RWPE1 (cell line): ENCODE measurements at places on chromosomes 5 and 9.

GRCh38 chr5:2890011-2890410, 138.5 kb upstream of the IRX2 start:
- no peak for DNase-seq

DNA sequence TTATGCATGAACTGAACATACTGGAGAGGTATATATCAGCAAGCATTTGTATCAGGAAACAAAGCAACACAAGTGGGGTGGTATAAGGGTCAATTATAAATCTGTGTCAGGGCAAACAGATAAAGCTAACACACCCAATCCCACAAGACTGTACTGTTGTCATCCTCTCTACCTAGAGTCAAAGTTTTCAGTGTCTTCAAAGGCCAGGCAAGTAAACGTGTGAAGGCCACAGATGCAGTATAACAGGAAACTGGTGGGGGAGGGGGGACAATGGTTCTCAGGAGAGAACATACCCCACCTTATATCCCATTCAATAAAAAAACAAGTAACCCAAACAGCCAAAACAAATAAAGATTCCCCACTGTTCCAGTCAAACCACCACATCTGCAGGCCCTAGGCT, 22.1 kb downstream of the ELP1 start:
- no peak for DNase-seq

DNA sequence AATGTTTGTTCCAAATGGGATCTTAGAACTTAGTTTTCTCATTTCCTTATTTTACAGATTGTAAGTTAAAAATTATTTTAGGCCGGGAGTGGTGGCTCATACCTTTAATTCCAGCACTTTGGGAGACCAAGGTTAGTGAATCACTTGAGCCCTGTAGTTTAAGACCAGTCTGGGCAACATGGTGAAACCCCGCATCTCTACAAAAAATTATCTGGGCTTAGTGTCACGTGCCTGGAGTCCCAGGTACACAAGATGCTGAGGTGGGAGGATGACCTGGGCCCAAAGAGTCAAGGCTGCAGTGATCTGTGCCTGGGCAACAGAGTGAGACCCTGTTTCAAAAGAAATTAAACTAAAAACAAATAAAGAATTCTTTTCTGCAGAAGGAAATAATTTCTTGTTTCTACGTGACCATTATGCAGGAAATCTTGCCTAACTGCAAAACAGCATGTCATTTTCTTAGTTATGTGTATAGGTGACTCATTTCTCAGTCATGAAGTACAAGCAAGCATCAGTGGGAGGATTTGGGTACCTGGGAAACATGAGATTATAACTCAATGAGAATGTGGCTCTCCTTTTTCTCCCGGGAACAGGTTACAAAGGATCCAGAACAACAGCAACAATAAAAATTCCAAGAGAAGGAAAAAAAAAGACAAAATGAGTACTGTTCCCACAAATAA, 375.1 kb upstream of the ST8SIA4 start:
- peak; percentile 33 for DNase-seq

DNA sequence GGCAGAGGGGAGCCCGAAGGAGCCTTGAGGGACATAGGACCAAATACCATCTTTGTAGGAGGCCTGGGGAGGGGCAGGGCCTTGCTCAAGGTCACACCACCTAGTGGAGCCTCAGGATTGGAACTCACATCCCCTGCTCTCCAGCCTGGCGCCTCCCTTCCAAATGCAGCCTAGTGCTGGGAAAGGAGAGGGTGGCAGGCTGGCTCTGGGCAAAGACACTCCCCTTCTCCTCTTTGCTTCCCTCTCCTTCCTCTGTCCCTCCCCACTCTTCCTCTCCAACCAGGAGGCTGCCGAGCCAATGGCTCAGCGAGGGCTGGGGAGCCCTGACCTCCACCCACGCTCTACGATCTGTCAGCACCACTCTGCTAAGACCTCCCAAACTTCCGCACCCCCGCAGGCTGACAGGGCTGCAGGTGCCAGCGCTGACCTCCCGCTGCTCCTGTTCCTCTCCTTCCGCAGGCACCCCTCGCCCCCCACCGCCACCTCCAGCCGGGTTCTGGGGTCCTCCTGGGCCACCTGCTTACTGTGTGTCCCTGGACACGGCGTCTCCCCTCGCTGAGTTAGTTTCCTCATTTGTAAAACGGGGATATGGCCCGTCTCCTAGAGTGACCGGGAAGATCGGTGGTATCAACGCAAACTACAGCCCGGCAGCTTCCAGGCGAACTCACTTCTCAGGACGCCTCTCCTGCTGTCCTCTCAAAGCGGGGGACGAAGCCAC, 52.9 kb downstream of the C9orf50 start:
- DNase-seq, result no peak

DNA sequence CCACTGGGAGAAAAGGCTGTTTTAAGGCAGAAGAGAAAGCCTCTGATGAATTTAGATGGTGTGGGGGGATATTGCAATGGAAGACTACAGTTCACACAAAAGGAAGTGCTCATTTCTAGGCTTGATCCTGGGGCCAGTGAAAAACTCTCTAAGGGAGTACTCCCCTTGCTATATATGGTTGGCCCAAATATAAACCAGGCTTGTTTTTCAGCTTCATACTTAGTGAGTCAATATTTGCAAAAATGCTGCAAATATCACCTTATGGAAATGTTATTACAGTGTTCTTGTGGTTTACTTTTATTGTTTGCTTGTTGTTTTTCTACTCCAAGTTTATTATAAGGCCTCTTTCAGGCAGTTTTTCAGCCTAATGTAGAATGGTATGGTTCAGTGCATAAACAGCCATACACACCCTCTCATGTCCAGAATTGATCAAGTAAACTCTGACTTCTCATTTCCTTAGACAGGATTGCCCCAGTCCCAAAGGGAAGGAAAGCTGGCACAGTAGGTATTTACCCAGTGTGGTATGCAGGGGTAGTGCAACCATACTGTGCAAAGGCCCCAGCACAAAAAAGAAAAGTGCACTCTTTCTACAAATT, 115.1 kb downstream of the FEM1C start:
- DNase-seq, result no peak

GRCh38 chr9:113511047-113511521, 47.6 kb downstream of the RGS3 start:
- DNase-seq, result no peak

GRCh38 chr9:106025453-106025852, 331.1 kb downstream of the TMEM38B start:
- no peak for DNase-seq

GRCh38 chr9:77981332-77981731, 50.3 kb downstream of the GNAQ start:
- DNase-seq, result peak; percentile 69

DNA sequence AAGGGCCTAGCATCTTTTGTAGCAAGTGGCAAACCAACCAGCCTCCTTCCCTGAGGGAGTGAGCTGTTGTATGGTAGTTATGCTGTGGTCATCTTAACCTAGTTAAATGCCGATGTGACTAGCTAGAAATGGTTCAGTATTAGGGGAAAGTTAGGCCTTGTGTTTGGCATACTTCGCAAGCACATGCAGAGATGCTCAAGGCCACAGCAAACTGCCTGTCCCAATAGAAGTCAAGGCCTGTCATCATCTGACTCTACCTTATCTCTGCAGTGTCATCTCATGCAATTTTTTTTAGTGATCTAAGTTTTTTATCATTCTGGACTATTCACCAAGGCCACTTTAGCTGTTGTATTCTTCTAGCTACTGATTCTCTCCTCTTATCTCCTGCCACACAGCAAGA, 5.2 kb upstream of the EXOSC3 start:
- DNase-seq, result no peak

DNA sequence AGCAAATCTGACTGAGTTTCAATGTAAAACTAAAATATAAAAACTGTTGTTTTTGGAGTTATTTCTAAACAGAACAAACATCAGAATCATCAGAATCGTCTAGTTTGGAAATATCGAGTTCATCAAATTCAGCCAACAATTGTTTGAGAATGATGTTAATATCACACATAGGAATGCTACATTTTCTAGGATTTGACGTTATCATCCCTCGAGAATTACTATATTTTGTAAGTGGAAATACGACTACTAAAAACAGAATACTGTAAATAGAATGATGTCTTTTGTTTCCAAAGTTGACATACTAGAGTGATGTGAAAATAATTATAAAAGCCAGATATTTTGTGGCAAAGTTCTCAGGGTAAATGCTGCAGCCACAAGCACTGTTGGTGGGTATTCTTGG, 805.9 kb downstream of the TLE1 start:
- DNase-seq, result no peak

- no peak for DNase-seq
Measured at GRCh38 chr5:35902046-35902672, 36.3 kb downstream of the CAPSL start.

- DNase-seq, result no peak
Measured at GRCh38 chr5:68953231-68953874, 140.5 kb upstream of the SLC30A5 start.

DNA sequence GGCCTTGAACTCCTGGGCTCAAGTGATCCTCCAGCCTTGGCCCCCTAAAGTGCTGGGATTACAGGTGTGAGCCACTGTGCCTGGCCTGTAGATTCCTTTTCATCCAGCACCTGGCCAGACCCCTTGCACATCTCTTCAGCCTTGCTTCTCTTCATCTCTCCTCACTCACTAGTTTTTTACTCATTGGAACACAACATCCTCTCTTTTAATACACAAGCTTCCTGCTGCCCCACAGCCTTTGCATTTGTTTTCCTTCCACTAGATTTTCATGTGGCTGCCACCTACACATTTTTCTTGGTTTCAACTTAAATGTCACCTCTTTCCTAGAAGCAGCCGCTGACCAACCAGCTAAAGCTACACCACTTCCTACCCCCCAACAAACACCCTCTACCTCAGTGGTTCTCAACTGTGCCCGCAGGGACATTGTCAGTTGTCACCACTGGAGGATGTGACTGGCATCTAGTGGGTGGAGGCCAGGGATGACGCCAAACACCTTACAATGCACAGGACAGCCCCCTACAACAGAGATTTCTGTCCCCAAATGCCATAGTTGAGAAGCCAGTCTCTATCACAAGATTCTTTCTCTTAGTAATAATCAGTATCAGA, 33.7 kb downstream of the HAVCR1 start:
- DNase-seq, result no peak

GRCh38 chr9:37925786-37926736, 22.1 kb upstream of the SLC25A51 start:
- DNase-seq, result no peak

DNA sequence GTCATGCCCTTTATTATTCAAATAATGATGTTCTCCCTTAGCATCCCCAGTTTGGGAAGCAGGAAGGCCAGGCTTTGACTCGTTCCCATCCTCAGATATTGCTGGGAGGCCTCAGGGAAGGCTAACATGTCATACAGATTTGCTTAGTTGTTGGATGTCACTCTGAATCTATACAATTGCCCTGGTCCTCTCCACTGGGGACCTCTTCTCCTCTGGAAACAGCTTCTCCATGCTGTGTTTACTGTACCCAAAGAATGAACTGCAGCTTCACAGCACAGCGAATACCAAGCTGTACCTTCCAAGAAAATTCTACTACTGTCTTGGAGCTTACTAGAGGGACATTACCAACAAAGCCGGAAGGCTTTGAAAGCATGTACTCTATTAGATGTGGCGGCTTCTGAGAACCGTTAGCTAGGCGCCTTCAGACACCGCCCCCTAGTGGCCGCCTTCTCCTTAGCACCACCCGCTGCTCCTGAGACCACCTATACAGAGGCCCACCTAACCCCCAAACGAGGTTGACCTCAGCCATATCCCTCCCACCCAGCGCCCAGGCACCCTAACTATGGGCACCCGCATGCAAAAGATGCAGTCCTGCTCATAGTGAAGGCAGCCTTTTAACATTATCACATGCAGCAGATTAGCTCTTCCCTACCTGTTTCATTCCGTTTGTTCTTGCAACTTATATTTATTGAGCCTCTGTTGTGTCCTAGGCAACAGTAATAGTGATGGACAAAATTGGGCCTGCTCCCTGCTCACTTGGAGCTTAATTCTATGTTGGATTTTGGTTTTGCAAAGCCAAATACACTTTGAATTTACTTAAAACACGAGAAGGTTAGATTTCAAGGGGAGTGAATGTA, 34.9 kb upstream of the FOXI1 start:
- peak; percentile 53 for DNase-seq

DNA sequence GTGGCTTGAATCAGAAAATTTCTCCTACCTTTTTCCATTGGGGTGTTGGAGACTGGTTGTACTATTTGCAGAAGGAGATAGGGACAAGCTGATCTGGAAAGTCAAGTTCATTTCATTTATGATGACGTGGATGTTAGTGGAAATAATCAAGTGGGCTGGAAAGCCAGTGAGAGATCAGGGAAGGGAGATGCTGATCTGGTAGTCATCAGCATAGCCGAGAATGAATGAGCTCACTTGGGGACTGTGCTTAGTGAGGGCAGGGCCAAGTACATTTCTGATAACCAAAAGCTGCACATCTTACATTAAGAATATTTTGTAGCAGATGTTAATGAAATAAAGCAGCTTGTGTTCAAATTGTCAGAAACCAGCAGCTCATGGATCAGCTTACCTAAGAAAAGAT, 12.1 kb downstream of the MAN2A1 start:
- DNase-seq, result no peak

- DNase-seq, result no peak
Measured at GRCh38 chr5:115087951-115088350, 81.8 kb downstream of the TRIM36 start.

GRCh38 chr5:157258450-157258849, 7.5 kb upstream of the CYFIP2 start:
- DNase-seq, result no peak

- no peak for DNase-seq
Measured at GRCh38 chr5:160921423-160922285, 69.6 kb upstream of the ATP10B start.

DNA sequence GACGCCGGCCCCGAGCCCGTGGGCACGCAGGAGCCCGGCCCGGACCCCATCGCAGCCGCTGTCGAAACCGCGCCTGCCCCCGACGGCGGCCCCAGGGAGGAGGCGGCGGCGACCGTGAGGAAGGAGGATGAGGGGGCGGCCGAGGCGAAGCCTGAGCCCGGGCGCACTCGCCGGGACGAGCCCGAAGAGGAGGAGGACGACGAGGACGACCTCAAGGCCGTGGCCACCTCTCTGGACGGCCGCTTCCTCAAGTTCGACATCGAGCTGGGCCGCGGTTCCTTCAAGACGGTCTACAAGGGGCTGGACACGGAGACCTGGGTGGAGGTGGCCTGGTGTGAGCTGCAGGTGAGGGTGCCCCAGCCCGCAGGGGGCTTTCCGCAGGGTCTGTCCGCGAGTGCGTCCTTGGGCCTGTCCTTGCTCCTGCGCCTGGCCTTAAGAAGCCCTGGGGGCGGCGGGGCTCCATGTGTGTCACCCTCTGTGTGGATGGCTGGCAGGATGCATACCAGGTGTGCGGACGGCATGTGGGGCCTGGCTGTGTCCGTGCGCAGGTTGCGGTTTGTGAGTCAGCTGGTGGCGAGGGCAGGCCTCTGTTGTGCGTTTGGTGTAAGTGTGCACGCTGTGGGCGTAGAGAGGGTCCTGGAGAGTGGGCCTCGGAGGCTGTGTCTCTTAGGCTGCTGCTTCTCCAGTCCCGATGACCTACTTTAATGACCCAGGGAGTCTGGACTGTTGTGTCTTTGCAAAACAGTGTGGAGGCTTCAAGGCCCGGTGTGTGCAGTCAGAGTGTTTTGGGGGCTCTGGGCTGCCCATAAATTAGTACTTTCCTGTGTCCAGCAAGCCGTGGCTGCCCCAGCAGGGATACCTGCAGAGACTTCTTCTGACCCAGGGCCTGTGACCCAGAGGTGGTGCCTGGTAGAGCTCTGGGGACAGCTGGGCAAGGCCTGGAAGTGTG, 1.6 kb downstream of the WNK2 start:
- no peak for DNase-seq

- DNase-seq, result peak; percentile 7
Measured at GRCh38 chr5:152592416-152592815, 187.3 kb upstream of the NMUR2 start.

GRCh38 chr5:7874639-7875038, 5.7 kb downstream of the MTRR start:
- no peak for DNase-seq

- no peak for DNase-seq
Measured at GRCh38 chr5:138289296-138289695, 14.9 kb upstream of the GFRA3 start.
